ENCODE measurements at places on chromosomes 5 and 9.

DNA sequence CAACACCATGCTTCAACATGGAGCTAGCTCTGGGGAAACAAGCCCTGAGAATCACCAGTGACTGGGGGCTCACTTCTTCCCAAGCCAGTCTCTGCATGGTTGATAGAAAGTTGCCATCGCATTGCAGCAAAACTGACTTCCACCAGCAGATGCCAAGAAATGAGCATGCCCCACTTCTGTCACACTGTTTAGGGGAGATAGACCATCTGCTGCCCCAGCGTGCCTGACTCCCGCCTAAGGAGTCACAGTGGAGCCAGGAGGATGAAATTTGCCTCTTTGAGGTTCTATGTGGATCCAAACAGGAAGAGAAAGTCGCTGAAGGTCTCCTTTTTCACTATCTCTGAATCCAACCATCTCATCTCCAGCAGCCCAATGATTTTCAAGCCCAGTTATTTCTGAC, 116.7 kb upstream of the SLIT3 start:
- no peak for DNase-seq

DNA sequence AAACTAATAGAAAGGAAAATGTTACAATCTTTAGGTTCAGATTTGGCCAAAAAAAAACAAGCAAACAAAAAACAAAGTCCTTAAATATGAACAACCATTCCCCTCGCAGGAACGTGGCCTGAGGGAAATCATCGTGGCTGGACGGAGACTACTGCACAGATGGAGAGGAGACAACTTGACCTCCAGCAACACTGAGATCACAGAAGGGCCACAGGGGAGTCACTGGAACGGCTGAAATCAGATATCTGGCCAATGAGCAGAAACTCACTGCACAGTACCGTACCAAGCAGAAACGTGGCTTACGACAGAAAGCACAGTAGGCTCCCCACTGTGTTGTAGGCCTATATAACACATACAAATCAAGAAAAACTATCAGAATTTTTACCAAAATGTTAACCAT, 27.7 kb downstream of the CAMSAP1 start:
- DNase-seq, result no peak

GRCh38 chr5:36200513-36200912, 41.2 kb downstream of the NADK2 start:
- DNase-seq, result no peak

DNA sequence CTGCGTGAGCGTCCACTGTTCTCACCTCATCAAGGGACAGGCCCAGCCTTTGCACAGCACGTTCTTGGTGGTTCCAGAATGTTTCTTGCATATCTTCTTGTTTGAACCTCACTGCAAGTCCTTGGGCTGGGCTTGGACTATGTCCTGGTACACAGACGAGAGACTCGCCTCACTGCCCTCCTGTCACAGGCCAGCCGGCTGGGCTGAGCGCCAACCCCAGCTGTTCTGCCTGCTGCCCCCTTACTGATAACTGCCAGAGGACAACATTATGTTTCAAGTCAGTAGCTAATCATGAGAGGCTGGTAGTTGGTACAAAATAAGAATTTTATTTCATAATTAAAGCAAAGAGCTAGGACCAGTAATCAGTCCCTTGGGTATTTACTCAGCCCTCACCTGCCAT, 52.8 kb upstream of the LRRTM2 start:
- DNase-seq, result no peak

DNA sequence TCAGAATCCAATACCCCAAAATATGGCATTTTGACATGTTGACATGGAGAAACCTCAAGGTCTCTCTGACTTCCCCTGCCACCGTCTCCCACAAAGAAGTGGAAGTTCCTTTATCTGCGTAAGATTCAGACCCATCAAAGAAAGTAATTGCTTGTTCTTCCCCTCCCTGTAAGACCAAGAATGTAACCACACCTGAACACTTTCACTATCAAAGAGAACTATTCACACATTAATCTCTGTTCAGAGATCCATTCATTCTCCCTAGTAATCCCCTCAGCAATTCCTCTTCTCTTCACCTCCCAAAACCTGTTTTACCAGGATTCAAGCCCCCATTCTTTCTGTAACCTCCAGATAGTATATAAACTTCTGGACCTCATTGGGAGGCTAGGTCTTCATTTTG, 4.1 kb upstream of the SLC1A1 start:
- no peak for DNase-seq

DNA sequence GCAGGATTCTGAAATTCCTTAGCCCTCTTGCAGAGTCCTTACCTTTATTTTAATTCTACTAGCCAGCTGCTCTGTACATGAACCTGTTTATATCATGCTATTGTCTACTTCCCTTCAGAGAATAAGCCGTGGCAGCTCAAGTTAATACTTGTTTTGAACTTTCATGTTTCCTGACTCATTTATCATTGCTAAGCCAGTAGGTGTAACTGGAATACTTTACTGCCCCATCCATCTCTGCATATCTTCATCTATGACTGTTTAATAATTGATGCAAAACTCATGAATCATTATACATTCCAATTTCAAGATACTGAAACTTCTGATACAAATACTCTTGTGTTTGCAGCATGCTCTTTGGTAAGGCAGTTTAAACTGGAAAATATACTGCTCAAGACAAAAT, 174.7 kb downstream of the PPP2R2B start:
- no peak for DNase-seq

DNA sequence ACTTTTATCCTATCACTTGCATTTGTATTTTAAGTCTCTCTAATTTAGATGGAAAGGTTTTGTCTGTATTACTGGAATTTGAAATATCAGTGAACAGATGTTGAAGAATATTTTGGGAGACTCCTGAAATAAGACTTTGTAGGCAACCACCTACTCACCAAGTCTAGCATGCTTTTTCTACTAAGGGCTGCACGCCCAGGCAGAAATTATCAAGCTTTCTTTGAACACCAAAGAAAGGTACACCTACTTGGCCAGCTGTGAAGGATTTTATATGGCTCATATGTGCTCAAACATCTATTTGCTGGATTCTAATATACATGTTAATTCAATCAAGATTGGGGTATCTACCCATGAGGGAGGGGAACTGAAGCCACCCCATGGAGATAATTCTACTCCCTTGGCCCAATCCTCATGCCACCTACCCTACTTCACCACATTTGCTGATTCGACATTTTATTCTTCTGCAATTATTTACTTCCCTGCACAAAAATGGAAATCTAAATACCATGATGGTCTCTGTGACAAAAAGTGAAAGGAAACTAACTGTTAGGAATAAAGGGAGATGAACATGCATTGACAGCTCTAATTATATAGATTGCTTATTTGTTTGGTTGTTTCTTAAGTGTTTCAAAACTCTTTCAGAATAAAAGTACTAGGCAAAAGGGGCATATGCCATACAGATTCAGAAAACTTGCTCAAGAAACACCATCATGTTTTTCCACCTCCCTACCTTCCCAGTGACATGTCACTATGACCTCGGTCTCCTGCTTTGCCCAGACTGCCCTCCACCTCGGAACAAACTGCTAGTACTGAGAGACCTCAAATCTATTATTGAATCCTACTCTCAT, 895 bp upstream of the MYOT start:
- DNase-seq, result no peak

- DNase-seq, result no peak
These were observed 368.2 kb downstream of the HINT1 start for GRCh38 chr5:130796902-130797301.

DNA sequence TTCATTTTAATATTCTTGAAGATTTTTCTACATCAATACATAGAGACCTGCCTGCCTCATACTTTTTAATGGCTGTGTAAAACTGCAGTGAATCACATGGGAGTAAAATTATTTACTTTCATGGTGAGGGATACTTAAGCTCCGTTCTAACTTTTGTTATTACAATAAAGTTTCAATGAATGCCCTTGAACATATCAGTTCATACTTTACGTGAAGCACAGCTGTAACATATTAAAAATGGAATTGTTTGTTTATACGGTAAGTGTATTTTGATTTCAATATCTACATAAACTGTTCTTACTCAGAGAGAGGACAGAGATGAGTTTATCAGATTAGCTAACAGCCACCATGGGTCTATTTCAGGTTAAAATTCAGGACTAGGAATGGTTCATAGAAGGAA, 155.1 kb downstream of the NR3C1 start:
- no peak for DNase-seq

DNA sequence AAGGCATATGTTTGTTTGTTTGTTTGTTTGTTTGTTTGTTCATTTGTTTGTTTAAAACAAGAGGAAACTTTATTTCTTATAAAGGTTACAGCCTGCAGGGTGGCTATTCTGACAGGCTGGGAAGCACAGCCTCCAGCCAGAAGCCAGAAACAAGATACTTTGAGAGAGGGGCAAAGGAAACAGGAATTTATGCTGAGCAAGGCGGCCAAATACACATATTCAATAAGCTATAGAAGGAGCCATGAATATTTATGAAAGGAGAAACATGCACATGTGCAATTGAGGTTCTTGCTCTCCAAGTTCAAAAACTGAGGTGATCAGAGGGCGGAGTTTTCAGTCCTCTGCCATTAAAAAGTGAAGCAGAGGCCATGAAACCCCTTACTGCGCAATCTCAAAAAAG, 19.6 kb downstream of the KLHL3 start:
- no peak for DNase-seq

- no peak for DNase-seq
These were observed 39.6 kb upstream of the TRIM32 start for GRCh38 chr9:116647515-116647809.

DNA sequence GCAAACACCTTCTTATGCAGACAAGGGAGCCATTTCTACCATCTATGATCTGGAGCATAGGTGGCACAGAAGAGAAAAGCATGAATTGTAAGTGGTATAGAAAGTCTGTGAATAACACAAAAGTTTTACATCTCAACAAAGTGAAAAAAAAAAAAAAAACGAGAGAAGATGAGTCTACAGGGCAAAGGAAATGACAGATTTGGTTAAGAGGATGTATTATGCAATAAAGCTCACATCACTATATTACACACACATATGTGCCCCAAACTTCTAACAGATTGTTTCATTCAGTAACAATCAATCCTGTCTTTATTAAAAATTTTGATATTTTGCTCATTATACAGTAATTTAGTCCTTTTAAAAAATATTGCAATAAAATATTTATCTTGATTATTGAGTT, 49.8 kb downstream of the CERT1 start:
- no peak for DNase-seq

DNA sequence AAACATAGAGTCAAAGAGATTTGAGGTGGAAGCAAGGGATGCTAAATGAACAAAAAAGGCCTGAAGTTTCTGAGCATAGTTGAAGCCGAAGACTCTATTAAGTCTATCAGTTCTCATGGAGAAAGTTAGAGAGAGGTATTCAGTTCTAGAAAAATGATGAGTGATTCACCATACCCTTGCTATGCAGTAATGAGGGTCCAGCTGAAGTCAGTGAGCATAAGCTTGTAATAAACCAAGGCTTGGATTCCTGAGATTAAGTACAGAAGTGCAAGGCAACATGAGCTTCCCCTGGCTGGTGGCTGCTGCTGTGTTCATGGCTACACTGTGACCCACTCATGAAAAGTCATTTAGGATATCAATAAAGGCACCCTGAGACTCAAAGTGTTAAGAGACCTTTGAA, 129.7 kb upstream of the MTAP start:
- DNase-seq, result no peak

DNA sequence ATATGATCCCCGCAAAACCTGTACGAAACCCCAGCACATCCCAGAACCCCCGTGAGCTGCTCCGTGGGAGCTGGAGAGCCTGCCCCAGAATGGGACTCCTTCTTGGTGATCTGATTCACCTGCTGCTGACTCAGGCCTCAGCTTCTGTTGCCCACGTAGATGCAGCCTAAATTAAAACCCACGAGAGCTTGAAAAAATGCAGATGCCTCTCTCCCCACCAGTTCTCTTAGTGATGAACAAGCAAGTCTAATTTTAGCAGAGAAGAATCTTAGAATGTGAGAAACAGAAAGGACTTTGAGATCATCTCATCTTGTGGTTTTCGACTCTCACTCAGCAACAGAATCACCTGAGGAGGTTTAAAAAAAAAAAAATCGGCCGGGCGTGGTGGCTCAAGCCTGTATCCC, 57.6 kb downstream of the TMOD1 start:
- no peak for DNase-seq

- DNase-seq, result no peak
These were observed 19.7 kb downstream of the NR5A1 start for GRCh38 chr9:124487260-124488182.

- peak; percentile 24 for DNase-seq
These were observed 524.3 kb downstream of the PSAT1 start for GRCh38 chr9:78821126-78821822.

DNA sequence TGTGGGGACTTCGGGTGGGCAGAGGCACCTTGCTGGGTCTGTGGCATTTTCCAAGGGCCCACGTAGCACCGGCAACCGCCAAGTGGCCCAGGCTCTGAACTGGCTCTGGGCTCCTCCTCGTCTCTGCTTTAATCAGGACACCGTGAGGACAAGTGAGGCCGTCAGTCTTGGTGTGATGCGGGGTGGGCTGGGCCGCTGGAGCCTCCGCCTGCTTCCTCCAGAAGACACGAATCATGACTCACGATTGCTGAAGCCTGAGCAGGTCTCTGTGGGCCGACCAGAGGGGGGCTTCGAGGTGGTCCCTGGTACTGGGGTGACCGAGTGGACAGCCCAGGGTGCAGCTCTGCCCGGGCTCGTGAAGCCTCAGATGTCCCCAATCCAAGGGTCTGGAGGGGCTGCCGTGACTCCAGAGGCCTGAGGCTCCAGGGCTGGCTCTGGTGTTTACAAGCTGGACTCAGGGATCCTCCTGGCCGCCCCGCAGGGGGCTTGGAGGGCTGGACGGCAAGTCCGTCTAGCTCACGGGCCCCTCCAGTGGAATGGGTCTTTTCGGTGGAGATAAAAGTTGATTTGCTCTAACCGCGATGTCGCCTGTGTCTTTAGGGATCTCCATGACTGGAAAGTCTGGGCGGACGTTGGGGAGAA, 5.8 kb downstream of the DPP7 start:
- DNase-seq, result no peak

DNA sequence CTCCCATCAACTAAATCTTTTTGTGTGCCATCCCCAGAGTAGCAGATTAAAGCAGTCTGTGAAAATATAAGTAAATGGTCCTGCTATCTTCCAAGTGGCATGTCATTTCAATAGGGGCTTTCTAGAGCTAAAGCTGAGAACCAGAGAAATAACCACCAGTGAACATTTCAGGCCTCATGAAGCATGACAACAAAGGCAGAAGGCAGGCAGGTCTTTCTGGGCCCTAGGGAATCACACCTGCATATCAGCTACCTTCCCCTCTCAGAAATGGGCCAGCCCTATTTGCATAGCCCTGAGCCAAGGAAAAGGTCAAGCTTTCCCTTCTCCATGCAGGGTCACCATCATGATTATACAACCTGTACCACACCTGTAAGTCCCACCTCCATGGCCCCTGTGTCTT, 205.3 kb downstream of the DEPDC1B start:
- no peak for DNase-seq

GRCh38 chr5:178428341-178429155, 161.6 kb downstream of the COL23A1 start:
- DNase-seq, result no peak

DNA sequence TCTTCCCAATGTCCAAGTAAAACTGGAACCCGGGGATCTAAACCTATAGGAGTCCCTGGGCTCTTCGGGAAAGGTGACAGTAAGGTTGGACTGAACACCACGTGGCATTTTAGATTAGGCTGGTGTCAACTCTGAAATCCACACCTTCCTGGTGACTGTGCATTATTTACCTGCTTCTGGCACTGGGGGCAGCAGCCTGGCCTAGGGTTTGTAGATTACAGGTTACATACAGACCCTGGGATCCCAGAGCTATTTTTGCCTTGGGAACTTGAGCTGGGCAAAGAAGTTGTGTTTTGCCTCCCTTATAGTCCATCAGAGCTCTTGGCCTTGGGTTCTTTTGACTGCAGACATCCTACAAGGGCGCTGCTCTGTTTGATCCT, 173.2 kb downstream of the DAB2IP start:
- DNase-seq, result no peak

- no peak for DNase-seq
These were observed 1.3 kb downstream of the RASA1 start for GRCh38 chr5:87268970-87269377.

All from HCT116 (cell line).